Stromal cell of bone marrow (primary cell): ENCODE measurements at places on chromosomes 6 and 20.

DNA sequence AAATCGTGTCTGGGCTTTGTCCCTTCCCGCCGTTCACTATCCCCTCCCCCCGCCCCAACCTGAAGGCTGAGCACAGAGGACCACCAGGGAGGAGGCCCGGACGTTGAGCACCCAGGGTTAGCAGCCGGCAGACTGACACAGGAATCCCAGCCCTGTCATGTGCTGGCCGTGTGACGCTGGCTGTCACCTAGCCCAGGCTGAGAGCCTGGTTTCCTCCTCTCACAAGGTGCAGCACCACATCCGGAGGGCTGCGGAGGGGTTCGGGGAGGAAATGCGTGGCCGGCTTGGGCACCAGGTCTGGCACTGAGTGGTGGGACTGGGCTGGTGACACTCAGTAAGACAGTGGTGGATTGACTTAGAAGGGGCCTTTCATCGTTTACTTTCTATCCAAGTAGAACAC is 4.6 kb upstream of the LSM14B start:
- no peak for DNase-seq

DNA sequence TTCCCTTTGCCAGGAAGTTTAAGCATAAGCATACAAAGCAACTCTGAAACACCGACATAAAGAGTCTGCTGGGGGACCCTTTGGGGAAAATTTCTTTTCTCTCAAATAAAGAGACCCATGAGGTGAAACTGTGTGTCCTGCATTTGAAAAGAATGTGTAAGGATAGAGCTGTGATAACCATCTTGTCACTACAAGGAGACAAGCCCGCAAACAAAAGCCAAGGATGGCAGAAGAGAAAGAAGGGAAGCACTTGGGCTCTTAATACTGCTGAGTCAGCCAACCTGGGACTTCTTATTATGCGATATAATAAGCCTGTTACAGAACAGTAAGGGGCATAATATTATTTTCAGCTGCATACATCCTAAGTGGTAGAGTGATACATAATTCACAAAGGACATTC is 52.5 kb downstream of the NUDT3 start:
- no peak for DNase-seq

DNA sequence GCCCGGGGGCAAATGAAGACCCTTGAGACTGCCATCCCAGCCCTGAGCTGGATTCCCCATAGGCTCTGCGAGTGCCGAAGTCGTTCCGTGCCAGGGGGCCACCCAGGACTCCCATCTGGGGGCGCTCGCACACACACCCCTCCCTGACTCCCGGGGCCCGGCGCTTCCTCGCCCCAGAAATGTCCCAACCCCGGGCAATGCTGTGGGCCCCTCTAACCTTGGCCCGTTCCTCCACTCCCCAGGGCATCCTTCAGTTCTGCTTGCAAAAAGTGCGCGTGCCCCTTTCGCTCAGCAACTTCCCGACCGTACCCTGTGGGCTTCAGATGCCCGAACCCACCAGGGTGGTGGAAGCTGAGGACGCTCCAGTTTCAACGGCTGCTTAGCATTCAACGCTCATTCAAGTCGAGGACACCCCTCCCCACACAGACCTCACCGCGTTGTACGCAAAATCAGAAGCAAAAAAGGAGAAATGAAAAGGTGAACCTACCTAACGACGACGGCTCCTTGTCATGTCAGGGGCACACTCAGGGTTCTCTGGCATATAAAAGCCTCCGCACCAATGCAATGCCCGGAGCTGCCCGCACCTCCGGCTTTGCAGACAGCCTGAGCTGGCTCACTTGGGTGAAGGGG is 25.3 kb downstream of the RIPOR2 start:
- no peak for DNase-seq

DNA sequence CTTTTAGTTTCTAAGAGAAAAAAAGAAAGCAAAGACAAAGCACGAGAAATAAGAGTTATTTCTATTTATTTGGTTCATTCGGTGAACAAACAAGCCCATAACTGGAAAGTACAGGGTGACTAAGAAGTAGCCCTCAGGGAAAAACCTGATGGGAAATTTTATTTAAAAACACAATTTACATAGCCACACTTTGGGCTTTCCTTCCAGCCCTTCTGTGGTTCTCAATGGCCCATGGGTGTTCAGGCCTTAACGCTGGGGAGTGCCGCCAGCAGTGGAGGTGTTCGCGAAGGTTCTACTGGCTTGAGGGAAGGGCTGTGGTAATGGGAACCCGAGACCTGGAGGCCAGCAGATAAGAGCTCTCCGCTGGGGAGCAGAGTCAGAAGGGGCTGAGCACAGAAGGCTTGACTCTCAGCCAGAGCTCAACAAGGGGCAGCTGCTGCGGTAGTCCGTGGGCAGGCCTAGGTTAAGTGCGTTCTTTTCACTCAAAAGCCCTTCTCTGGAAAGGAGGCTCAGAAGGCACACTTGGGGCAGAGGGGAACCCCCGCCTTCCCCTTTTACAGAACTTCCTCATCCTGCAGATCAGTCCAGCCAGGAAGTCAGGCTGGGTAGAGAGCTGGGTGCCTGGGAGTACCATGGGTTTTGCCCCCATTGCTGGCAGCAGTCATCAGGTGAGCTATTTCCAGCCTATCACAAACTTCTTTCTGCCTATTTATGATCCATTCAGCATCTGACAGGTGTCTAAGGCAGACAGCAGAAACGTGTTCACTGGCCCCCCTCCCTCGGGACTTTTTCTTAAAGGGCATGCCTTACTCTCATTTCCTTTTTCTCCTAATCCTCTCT is 8.8 kb upstream of the CD83 start:
- no peak for DNase-seq

DNA sequence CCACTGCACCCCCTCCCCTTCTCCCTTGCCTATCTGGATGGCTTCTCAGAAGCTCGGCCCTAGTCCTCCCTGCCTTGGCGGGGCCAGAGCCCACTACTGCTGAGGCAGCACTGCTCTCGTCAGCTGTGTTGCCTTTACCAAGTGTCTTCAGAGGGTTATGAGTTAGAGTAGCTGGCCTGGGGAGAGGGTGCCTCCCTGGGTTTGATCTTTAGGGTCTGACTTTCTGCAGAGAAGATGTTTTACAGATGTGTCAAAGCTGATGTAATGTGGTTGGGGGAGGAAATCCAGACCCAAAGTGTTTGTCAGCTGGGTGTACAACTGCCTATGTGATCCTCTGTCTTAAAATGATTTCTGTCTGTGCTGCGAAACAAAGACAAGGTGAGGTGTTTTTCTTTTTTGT is 30.4 kb upstream of the PI16 start:
- DNase-seq: no peak

GRCh38 chr6:958488-958887 is 265.5 kb upstream of the EXOC2 start:
- peak; percentile 61 for DNase-seq
